ENCODE measurements at places on chromosomes 3 and 15. TPM values are rescaled to one million over a fixed set of nuclear protein-coding genes. Genes with fewer than 3 reads are reported as not detected.

Gene SLC7A14
- total RNA-seq: 1.3 TPM

Gene THSD4
- 58.0 TPM for total RNA-seq

Gene TGM4
- total RNA-seq: not detected

Gene RLBP1
- not detected for total RNA-seq

Gene ROPN1
- not detected for total RNA-seq

Gene RTP3
- total RNA-seq: not detected

Gene CADPS
- total RNA-seq: 33.1 TPM

Gene ERICH6
- under 0.01 TPM for total RNA-seq

Gene CFAP92
- total RNA-seq: under 0.01 TPM

Gene CPLX3
- total RNA-seq: not detected

Gene SCAPER
- total RNA-seq: 5.6 TPM

Gene FANCD2OS
- not detected for total RNA-seq

Gene GABRB3
- total RNA-seq: 1.5 TPM

Gene TRH
- not detected for total RNA-seq

- no peak overlapping the region for H3K27ac ChIP-seq
- H3K4me3 ChIP-seq: no peak overlapping the region
- H3K4me1 ChIP-seq: no peaks in the 10 kb centered on the region
- no peak for DNase-seq
- no peaks in the 10 kb centered on the region for H3K36me3 ChIP-seq
- H3K27me3 ChIP-seq: no peaks in the 10 kb centered on the region
Observed at GRCh38 chr3:108315767-108316301, 19.5 kb downstream of the HHLA2 start.

GRCh38 chr3:46130631-46131310 lies 77.3 kb downstream of the CCR1 start:
- no peaks in the 10 kb centered on the region for H3K36me3 ChIP-seq
- peaks cover 8% of the 10 kb centered on the region for H3K4me1 ChIP-seq
- H3K27me3 ChIP-seq: no peaks in the 10 kb centered on the region
- DNase-seq: no peak
- H3K27ac ChIP-seq: no peak overlapping the region

GRCh38 chr3:88668180-88668579 lies 439.2 kb upstream of the EPHA3 start:
- no peaks in the 10 kb centered on the region for H3K27me3 ChIP-seq
- no peak overlapping the region for H3K27ac ChIP-seq
- H3K36me3 ChIP-seq: no peaks in the 10 kb centered on the region
- no peak overlapping the region for H3K4me3 ChIP-seq
- no peaks in the 10 kb centered on the region for H3K4me1 ChIP-seq

- no peaks in the 10 kb centered on the region for H3K27me3 ChIP-seq
- H3K27ac ChIP-seq: no peak overlapping the region
- H3K4me3 ChIP-seq: no peak overlapping the region
- DNase-seq: no peak
Observed at GRCh38 chr15:73249499-73249898, 119.3 kb downstream of the HCN4 start.

DNA sequence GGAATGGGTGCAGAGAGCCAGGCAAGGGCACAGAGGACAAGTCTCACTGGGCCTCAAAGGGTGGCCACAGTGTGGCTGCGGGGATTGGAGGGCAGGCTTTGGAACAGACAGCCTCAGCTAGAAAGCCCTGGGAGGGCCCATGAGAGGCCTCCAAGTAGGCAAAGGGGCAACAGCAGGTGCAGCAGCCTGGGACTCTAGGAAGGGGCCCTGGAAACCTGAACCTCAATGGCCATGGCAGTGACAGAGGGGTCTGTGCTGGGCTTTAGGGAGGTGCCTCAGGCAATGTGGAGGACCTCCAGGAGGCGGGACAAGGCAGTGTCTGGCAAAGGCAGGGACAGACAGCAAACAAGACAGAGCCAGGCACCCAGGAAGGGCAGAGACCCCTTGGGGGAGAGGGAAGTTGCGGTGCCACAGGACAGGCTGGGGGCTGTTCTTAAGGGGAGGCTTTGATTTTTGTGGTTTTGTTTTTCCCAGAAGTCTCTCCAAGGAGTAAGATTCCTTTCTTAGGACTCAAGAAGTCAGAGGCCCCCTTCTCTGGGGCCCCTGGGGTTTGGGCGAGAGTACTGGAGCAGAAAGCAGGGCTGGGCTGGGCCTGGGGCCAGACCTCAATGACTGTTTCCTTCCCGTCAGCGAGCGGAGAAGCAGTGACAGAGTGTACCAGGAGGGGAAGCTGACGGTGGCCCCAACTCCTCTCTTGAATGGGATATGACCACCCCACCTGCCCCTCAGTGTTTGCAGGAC lies 9.7 kb downstream of the STOML1 start:
- H3K4me1 ChIP-seq: peaks cover 48% of the 10 kb centered on the region
- H3K36me3 ChIP-seq: peaks cover 3% of the 10 kb centered on the region
- H3K4me3 ChIP-seq: no peak overlapping the region
- H3K27ac ChIP-seq: peak overlapping the region; percentile 93

DNA sequence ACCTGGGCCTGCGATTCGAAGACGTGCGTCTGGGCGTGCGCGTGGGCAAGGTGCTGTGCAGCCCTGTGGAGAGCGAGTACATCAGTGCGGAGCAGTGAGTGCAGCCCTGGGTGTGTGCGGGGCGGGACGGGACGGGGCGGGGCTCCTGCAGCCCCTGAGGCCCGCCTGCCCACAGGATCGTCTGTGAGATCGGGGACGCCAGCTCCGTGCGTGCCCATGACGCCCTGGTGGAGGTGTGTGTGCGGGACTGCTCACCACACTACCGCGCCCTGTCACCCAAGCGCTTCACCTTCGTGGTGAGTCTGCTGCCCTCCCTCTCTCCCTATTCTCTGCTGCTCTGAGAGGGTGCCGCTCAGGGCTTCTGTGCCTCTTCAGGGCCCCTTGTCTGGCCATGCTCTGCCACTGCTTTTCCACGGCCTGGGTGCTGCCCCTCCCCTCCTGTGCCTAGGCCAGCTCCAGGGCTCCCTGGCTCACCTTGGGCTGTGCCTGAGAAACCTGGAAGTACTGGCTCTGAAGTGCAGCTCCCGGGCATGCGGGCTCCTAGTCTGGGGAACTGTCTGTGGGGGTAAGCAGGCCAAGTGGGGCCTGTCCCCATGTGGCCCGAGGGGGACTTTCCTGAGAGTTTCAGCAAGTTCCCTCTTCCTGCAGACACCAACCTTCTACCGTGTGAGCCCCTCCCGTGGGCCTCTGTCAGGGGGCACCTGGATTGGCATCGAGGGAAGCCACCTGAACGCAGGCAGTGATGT lies 31.8 kb downstream of the PLXNA1 start:
- H3K27me3 ChIP-seq: no peaks in the 10 kb centered on the region
- no peak overlapping the region for H3K4me3 ChIP-seq
- H3K4me1 ChIP-seq: peaks cover 4% of the 10 kb centered on the region
- DNase-seq: no peak

GRCh38 chr3:183239046-183239445 lies 14.0 kb upstream of the B3GNT5 start:
- H3K36me3 ChIP-seq: no peaks in the 10 kb centered on the region
- DNase-seq: no peak
- H3K27me3 ChIP-seq: no peaks in the 10 kb centered on the region
- H3K27ac ChIP-seq: no peak overlapping the region
- no peaks in the 10 kb centered on the region for H3K4me1 ChIP-seq
- H3K4me3 ChIP-seq: no peak overlapping the region

DNA sequence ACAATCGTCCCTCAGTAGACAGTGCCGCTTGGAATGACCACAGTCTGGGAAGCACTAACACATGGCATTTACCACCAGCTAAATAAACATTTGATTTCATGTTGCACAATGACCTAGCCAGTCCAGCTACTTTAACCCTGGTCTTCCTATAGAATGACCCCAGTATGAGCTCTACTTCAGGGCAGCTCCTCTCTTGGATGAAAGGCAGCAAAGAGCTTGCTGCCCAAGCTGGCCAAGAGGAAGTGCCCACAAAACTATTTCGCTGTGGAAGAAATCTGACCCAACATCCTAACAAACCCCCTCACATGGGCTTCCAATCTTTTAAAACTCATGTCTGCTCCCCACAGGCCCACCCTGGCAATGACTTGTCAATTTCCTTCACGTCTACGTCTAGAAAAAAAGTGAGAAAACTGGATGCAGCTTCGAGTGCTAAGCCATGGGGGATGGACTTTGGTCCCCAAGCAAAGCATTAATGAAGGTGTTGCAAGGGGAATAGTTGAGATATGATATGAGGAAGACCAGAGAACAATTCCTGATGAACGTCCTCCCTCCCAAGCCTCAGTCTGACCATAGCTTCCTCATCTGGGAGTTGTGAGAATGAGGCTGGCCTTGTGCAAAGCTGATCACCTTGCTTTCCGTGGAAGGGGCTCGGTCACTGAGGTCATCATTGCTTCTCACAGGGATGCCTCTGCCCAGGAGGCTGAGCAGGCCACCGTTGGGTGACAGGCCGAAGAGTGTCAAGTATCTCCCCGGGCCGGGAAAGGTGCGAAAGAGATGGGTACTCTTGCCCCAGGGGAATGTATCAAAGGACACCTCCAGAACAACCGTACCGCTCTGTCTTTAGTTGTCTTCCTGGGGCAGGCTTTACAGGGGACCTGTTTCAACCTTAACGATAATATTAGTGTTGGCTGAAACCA lies 964 bp downstream of the SLC25A20 start:
- peak overlapping the region; percentile 77 for H3K4me3 ChIP-seq
- no peaks in the 10 kb centered on the region for H3K36me3 ChIP-seq
- no peak for DNase-seq
- H3K27me3 ChIP-seq: no peaks in the 10 kb centered on the region
- H3K27ac ChIP-seq: peak overlapping the region; percentile 9
- H3K4me1 ChIP-seq: peaks cover 8% of the 10 kb centered on the region

GRCh38 chr3:71598292-71598691 lies 14.8 kb upstream of the FOXP1 start:
- H3K4me3 ChIP-seq: no peak overlapping the region
- H3K27me3 ChIP-seq: no peaks in the 10 kb centered on the region
- no peak overlapping the region for H3K27ac ChIP-seq

DNA sequence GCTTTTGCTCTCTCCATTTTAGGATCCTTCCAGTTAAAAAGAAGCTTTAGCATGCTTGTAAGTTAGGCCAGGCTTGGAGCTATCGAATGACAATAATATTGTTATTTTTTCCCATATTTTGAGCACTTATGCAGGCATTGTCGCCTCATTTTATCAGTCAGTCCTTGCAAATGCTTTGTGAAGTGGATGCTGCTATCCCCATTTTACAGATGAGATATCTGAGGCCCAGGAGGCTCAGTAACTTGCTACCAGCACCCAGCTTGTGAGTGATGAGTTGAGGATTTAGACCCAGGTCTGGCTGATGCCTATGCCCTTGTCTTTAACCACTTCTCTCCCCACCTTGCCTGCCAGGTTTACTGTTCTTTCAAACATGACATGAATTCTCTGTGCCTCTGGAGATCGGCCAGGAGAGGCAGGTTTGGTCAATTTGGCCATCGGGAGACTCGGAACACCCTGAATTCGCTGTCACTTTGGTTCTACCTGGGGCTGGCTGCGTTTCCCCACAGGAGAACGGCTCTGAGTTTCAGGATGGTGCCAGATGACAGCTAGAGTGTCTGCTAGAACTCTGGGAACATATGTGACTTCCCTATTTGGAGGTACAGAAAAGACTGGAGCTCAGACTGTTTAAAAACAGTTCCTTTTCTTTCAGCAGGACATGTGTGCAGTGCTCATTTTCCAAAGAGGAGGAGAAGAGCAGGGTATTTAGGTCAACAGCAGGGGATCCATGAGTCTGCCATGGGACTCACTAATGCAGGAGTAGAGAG lies 25.5 kb upstream of the ZNF710 start:
- peaks cover 2% of the 10 kb centered on the region for H3K27me3 ChIP-seq
- DNase-seq: no peak
- no peaks in the 10 kb centered on the region for H3K36me3 ChIP-seq

DNA sequence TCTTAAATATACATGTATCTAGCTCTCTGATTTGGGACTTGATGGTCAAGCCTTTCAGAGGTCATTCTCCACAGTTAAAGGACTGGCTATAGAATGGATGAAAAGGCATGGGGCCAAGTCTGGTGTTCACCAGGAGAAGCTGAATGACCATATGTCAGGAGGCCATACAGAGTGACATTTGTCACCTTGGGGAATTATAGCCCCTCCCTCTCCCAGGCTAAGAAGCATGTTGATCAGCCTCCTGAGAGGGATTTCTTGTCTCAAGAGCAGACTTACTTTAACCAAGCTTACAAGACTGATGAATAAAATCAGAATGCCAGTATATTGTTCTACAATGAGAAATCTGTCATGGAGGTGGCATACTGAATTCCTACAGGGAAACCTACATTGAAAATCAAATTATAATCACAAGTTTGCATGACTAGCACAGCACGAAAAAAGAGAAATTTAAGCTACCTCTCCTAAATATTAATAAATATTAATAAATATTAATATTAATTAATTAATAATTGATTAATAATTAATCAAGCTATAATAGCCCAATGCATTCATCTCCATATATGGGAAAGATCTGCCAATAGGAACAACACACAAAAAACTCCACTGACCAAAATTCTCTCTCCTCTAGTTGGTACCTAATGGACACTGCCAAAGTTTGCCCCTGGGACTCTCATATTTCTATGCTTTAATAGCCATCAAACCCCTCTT lies 47.3 kb downstream of the ATP8B4 start:
- H3K27me3 ChIP-seq: no peaks in the 10 kb centered on the region
- H3K4me3 ChIP-seq: no peak overlapping the region
- H3K27ac ChIP-seq: no peak overlapping the region
- no peaks in the 10 kb centered on the region for H3K4me1 ChIP-seq
- H3K36me3 ChIP-seq: no peaks in the 10 kb centered on the region
- DNase-seq: no peak

DNA sequence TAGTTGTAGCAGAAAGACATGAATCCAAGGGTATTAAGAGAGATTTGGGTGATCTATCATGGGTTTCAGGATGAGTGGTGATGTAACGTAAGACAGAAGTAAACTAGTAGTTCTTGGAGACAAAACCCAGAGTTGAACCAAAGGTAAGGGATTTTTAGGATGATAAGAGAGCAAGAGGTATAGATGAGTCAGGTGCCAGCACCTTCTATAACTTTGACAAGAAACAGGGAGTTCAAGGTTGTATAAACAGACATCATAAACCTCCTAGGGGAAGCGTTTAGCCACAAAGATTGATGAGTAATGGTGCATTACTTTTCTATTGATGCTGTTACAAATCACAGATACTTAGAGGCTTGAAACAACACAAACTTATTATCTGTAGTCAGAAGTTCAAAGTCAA lies 447.3 kb upstream of the ARHGEF26 start:
- no peaks in the 10 kb centered on the region for H3K36me3 ChIP-seq
- H3K4me1 ChIP-seq: no peaks in the 10 kb centered on the region
- H3K4me3 ChIP-seq: no peak overlapping the region
- no peaks in the 10 kb centered on the region for H3K27me3 ChIP-seq
- no peak for DNase-seq

GRCh38 chr15:66390678-66391077 lies 4.0 kb downstream of the MAP2K1 start:
- no peaks in the 10 kb centered on the region for H3K36me3 ChIP-seq
- peak; percentile 15 for DNase-seq
- H3K4me1 ChIP-seq: peaks cover 3% of the 10 kb centered on the region
- H3K27me3 ChIP-seq: no peaks in the 10 kb centered on the region
- H3K27ac ChIP-seq: no peak overlapping the region

DNA sequence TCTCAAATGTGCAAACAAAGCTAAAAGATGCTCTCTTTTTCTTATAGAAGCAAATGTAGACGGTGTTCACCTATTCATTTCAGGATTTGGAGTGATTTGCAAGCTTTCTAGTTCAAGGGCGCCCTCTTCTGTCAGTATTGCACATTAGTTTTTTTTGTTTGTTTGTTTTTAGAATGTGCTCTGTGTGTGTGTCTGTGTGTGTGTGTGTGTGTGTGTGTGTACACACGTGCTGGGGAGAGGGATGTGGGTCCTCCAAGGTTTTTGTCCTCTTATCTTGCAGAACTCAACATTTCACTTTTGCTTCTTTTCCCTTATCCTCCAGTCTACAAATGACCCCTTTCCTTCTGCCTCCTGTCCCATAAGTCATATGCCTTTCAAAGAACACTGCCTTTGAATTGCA lies 23.5 kb downstream of the DNAH1 start:
- no peaks in the 10 kb centered on the region for H3K27me3 ChIP-seq
- no peak overlapping the region for H3K27ac ChIP-seq
- H3K4me1 ChIP-seq: peaks cover 2% of the 10 kb centered on the region
- no peak overlapping the region for H3K4me3 ChIP-seq
- DNase-seq: peak; percentile 75
